Right kidney (tissue), 9 donors: ENCODE measurements at places on chromosomes 2 and 18.

- no peak for DNase-seq
Measured at GRCh38 chr2:236847538-236848263, 238.0 kb upstream of the COPS8 start.

DNA sequence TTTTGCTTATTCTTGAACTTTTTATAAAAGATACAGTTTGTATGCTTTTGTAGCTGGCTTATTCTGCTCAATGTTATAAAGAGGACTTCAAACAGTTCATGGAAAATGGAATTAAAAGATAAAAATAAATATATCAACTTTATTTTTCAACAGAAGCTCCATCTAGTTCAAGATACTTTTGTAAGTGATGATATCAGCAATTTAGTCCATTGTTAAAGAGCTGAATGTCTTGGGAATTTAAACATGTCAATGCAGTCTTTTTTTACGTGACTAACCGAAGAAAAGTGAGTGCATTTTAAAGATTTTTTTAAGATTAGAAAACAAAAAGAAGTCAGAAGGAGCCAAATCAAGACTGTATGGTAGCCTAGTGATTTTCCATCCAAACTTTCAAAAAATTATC, 85.4 kb upstream of the CHST9 start:
- no peak for DNase-seq

DNA sequence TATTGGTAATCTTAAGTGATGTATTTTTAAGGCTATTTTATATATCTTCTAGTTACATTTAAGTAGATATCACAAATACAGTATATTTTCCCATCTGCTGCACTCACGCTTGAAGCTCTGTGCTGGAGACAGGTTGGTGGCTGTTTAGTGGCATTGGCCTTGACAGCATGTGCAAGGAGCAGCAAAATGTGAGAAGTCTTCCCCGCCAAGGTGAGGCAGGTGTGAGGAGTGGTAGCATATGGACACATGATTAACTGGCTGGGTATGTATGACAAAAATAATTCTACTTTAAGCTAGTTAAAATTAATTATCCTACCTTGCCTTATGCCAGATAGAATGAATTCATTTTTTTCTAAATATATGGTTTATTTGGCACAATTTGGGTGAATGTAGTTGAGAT, 117.2 kb downstream of the CCDC102B start:
- DNase-seq: no peak

DNA sequence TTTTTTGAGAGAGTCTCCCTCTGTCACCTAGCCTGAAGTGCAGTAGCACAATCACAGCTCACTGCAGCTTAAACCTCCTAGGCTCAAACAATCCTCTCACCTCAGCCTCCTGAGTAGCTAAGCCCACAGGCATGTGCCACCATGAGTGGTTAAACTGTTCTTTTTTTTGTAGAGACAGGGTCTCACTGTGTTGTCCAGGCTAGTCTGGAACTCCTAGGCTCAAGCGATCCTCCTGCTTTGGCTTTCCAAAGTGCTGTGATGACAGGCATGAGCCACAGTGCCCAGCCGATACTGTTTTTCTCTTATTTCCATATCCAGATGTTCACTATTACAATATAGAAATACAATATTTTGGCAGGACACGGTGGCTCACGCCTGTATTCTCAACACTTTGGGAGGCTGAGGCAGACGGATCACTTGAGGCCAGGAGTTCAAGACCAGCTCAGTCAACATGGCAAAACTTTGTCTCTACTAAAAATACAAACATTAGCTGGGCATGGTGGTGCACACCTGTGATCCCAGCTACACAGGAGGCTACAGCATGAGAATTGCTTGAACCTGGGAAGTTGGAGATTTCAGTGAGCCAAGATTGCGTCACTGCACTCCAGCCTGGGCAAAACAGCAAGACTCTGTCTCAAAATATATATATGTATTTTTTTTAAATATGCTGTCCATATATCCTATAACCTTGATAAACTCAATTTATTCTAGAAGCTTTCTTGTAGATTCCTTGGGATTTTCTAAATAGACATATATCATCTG, 24.7 kb downstream of the WDR33 start:
- no peak for DNase-seq

DNA sequence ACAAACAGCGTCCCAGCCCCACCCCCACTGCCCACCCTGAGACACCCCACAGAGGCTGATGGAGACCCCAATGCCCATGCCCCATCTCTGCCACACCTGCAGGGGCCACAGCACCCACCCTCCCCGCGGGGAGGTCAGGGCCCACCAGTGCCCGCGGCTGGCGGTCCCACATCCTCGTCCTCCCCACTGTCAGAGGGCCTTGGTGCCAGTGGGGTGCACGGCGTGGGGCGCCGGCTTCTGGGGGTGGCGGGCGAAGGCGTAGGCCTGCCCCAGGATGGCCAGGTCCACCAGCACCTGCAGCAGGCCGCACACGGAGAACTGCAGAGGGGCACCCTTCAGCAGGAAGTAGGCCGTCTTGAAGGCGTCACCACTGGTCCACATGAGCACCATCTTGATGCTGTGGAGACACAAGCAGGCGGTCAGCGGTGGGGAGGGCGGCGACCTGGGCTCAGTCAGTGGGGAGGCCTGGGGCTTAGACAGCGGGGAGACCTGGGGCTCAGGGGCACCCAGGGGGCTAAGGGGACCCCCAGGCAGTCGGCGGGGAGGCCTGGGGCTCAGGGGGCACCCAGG, 47.6 kb downstream of the SLC66A2 start:
- no peak for DNase-seq

DNA sequence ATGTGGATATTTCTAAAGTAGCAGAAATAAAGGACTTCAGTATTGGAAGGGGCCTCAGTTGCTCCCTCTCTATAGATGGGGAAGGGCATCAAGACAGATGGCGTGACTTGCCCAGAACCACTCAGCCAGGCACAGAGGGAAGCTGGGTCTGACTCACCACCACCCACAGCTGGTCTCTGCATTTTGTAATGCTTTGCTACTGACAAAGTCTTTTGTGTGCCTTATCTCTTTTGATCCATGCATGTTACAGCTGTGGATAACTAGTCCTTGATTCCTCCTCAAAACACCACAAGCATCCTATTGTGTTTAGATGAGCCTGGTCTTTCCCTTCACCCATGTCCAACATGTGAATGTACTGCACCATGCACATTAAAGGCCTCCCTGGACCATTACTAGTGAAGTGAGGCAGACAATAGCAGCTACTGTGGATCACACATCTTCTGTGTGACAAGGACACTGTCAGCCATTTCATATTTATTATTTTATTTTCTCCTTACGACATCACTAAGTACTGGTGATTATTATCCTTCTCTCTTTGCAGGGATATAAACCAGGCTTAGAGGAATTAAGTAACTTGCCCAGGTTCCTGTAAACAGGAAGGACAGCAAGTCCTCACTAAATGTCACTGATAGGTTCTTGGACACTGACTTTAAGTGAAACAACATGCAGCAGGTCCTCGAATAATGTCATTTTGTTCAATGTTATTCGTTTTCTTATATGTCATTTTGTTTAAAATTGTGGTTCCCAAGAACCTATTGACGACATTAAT, 29.6 kb upstream of the IL37 start:
- no peak for DNase-seq

DNA sequence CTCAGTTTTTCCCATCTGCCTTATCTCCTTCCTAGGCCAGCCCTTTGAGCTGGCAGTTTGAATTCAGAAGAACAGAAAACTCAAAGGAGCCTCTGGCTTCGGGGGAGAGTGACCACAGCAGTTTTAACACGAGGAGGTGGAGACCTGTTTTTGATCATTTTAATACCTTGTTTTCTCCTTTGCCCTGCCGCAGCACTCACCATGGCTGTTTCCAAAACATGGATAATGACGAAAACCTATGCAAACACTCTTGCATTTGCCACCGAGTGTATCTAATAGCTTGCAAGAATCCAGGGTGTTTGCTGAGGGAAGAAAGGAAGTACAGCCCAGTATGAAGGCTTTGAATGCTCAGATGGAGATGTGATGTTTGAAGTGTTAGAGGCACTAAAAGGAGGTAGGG, 167.1 kb downstream of the PRKCE start:
- DNase-seq: no peak

- no peak for DNase-seq
Measured at GRCh38 chr2:121134728-121135127, 150.3 kb downstream of the TFCP2L1 start.

DNA sequence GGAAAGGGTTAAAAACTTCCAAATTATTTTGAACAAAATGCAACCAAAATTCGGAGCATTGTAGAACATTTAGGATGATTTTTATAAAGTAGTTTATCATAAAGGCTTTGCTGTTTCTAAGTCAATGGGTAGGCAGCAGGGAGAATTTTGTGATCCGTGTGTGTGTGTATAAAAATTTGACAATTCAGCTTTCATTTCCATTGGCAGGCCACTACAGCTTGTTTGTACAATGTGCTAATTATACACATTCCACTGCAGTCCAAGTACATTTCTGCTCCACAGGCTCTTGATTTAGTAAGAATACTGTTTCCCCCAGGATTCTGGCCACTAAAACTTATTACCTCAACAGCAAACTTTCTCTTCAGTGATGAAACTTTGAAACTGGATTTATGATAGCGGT, 71.8 kb upstream of the LTBP1 start:
- DNase-seq: no peak

GRCh38 chr2:30194421-30194820, 36.9 kb upstream of the LBH start:
- no peak for DNase-seq

DNA sequence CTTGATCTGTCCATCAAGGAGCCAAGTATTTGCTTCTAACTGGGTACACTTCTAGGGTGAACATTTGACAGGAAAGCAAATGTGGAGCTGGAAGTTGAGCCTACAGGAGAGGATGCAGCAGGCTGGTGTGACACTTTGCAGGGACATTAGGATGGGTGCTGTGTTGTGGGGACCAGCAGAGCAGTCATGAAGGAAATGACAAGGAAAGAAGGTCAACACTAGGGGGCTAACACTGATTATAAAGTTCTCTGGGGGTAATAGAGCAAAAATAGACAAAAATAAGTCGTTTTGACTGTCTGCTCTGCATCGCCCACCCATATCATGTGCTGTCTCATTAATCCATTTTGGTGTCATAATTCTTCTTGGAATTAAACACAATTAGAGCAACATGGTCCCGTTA, 652.4 kb downstream of the STK39 start:
- no peak for DNase-seq

- DNase-seq: peak; percentile 75
Measured at GRCh38 chr2:144523596-144524117, 3.7 kb upstream of the ZEB2 start.

GRCh38 chr2:127389778-127390435, 2.1 kb upstream of the MAP3K2 start:
- no peak for DNase-seq

DNA sequence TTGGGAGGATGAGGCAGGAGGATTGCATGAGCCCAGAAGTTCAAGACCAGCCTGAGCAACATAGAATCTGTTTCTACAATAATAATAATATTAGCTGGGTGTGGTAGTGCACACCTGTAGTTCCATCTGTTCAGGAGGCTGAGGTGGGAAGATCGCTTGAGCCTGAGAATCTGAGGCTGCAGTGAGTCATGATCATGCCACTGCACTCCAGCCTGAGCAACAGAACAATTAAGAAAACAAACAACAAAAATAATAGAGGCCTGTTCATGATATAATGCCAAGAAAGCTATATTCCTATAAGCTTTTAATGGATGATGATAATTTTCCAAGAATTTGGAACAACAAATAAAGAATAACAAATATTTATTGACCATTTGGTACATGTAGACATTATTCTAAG, 6.9 kb upstream of the CCBE1 start:
- DNase-seq: no peak

DNA sequence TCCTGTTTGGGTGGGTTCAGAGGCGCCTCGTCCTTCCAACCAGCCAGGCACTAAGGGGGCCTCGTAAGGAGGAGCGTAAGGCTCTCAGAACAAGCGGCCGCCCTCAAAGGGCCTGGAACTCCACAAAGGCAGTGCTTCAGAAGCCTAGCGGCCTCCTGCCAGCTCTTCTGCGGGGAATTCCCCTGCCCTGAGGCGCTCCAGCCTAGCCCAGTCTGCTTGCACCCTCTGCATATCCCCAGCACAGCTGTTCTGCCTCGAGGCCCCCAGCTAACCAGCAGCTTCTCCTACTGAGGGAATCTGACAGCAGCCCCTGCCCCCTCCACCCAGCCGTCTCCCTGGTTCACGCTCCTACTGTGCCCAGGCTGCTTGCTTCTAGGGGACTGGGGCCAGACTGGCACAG, 265.9 kb downstream of the TFCP2L1 start:
- no peak for DNase-seq

DNA sequence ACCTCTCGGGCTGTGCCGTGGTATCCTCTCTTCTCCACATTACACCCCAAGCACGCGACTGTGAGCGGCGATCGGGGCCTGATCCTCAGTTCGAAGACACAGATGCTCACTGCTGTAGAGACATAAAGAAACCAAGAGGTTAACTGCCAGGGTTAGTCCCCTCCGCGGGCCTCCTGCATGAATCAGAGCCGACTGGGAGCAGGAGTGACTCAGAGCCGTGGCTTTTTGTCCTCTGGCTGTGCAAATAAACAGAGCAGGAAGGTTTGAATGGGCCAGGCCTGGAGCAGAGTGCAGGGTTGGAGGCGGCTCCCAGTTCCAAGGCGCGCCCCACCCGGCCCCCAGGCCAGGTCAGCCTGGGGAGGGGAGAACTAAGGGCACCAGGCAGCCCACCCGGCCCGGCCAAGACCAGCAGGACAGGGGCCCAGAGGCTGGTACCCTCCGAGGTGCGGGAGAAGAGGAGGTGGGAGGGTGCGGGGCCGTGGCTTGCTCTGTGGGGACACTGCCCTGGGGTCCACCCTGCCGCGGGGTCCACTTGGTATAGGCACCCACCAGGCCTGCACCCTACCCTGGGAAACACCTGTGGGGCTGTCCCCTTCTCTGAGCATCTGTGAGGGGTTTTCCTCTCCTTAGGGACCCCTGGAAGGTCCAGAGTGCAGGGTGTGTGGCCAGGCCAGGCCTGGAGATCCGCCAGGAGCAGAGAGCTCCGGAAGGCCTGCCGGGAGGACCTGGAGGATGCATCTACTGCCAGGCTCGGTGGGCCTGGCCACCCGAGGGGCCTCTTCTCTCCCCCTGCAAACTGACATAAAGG, 16.5 kb downstream of the TWIST2 start:
- peak; percentile 41 for DNase-seq

GRCh38 chr2:232478571-232479340, 8.9 kb downstream of the ECEL1 start:
- no peak for DNase-seq

DNA sequence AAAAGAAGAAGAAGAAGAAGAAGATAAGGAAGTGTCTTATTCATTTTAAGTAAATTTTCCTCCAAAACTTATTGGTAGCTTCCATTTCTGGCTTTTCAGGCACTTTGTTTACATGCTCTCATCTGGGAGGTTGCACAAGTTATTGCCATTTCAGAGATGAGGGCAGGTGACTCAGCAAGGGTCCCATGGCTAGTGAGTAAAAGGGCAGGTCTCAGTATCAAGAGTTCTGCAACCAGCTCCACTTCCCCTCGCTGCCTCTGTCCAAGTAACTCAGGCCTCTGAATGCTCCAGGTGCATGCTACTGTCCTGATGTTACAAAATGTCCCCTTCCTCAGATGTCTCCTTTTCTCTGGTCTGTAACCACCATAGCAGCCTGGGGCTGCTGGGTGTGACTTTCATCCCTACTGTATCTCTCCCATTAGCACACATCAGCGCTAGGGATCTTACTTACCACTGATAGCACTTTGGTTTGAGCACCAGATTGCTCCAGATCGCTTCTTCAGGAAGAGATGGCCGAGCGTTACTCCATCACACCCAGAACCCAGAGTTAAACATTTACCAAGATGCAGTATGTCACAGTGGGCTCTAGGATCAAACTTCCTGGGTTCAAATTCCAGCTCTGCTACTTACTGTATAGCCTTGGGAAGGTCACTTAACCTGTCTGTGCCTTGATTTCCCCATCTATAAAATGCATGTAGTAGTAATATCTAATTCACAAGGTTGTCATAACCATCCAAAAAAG, 57.4 kb upstream of the LAPTM4A start:
- DNase-seq: no peak
